ENCODE measurements at places on chromosomes 3 and 15. TPM values are rescaled to one million over a fixed set of nuclear protein-coding genes. Genes with fewer than 3 reads are reported as not detected.

DNA sequence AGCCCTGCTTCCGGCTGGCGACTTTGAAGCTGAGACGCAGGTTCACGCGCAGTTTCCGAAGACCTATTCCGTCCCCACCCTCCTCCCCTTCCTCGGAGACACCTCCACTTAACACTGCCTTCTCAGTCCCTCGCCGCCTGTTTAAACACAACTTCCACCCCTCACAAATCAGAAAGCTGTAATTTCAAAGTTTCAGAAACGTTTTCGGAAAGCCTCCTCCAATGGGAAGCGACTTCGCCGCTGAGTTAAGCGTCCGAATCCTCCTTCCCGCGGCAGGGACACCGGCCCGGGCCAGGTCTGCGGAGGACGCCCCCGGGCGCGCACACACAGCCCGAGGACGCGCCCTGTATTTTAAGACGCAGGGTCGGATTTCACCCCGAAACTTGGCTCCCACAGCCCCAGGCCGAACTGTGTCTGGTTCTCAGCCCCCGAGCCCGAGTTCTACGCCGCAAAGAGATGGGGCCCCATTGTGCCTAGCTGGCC lies 559 bp upstream of the LRRN1 start:
- no peak for DNase-seq

DNA sequence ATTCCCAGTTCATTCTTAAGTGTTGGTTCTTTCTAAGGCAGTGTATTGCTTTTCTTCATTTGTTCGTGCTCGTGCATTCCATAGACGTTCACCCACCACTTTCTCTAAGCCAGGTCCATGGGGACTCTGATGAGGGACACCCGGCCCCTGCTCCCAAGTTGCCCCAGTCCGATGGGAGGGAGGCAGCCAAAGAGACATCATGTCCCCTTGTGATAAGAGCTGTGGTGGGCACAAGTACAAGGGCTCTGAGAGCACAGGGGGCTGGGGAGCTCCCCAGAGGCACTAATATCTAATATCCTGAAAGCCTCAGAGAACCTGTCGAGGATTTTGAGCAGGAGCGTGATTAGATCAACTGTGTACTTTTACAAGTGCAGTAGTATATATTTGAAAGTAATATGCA lies 6.3 kb downstream of the SPSB4 start:
- no peak for DNase-seq

ADGRG7 gene
- not detected for total RNA-seq

ONECUT1 gene
- total RNA-seq, result not detected

KCNMB2 gene
- 7.8 TPM for total RNA-seq

EXD1 gene
- total RNA-seq, result not detected
